ENCODE measurements at places on chromosomes 7 and 10.

GRCh38 chr7:114832906-114833595 lies 88.8 kb upstream of the MDFIC start:
- DNase-seq, result no peak

GRCh38 chr10:90032519-90032918 lies 331.1 kb downstream of the KIF20B start:
- DNase-seq, result no peak

DNA sequence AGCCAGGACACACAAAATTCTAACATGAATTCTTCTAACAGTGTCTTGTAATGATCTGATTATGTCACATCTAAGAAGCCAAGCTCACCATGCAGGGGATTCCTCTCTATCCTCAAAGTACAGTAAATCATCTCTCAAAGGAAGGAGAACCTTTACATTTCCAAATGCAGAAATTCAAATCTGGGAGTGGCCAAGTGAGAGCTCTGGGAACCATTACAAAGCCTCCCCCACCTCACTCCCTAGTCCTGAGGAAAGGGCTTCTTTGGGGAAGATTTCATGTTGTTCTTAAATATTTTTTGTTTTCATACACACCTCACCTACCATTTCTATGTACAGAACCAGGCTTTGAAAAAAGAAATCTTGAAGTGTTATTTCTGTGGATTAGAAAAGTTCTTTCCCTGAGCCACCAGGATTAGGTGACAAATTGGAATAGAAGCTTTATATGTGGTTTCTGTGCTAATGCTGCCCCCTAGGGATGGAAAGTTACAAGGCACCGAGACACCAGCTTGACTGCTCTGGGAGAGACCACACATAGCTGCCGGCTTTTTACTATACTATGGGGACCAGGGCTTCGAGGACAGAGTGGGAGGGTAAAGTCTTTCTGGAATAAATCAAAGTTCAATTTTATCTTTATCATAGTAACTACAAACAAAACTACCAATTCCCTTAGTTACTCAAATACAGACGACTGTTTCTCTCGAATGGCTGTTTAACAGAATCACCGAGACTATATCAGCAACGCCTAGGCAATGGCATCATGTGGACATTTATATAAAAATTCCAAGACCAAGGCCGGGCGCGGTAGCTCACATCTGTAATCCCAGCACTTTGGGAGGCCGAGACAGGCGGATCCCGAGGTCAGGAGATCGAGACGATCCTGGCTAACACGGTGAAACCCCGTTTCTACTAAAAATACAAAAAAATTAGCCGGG lies 116.1 kb downstream of the RNF216 start:
- peak; percentile 30 for DNase-seq

GRCh38 chr7:104767826-104768536 lies 246.0 kb upstream of the KMT2E start:
- DNase-seq, result no peak

DNA sequence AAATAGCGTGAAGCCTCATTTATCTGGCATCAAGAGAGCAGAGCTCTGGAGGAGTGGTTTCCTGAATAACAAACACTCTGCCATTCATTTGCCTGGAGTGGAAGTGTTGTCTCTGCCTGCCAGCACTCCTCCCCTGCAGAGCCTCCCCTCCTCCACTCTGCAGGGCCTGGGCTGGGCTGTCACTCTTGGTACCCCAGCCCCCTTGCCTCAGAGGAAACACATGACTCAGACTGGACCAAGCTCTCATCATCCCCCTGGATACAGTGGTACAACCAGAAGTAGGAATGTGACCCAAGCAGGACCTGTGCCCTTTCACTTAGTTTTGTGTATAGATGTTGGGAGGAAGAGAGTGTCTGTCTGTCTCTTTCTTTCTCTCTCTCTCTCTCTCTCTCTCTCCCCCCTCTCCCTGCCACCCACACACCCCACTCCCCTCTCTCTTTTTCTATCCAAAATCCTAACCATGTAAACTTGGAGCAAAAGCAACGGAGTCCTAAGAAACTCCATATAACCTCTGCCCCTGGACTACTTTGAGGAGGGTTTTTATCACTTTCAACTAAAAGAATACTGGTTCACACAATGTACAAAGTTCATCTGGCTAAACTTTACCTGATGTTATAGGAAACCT lies 43.9 kb downstream of the DOCK4 start:
- no peak for DNase-seq

- DNase-seq, result no peak
Observed at GRCh38 chr7:118777308-118777707, 552.8 kb downstream of the ANKRD7 start.

- no peak for DNase-seq
Observed at GRCh38 chr10:35347121-35347562, 10.8 kb downstream of the CCNY start.

- DNase-seq, result no peak
Observed at GRCh38 chr10:18860186-18860585, 188.4 kb upstream of the MALRD1 start.

DNA sequence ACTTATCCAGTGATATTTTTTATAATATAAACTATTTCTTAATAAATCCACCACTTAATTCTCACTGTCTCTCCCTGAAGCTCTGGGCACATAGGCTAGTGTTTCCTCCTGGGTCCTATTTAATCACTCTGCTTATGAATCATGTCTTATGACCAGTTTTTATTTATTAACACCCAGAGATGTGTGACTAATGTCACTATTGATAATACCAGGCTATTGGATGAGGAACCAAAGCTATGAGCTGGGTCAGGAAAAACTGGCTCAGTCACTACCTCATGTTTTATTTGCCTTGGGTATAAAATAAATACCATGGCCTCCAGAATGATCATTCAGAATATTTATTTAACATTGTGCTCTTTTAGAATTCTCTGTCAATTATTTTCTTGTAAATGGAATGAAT lies 5.2 kb downstream of the SEMA3E start:
- DNase-seq, result no peak

Measured in T-helper 17 cell (primary cell).